ENCODE measurements at places on chromosomes 4 and X.

DNA sequence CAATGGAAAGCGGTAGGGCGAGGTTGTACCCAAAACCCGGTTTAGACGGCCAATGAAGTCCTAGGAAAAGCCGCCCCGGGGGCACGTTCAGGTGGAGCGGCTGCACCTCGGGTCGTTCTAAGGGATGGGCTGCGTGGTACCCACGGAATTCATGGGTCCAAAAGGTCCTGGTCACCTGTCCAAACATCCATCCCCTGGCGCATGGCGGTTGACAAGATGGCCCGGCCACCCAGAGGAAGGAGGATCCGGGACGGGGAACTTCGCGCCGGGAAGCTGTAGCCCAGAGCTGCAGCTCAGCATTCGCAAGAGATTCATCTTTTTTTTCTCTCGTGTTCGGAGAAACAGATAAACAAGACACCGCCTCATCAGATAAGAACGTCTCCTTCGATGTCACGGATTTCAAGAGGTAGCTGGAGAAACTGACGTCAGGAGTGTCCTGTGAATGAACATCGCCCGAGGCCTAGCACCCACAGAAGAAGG lies 10.9 kb downstream of the PITX2 start:
- DNase-seq, result no peak

- DNase-seq, result no peak
Observed at GRCh38 chrX:115226929-115227328, 7.0 kb downstream of the LRCH2 start.

DNA sequence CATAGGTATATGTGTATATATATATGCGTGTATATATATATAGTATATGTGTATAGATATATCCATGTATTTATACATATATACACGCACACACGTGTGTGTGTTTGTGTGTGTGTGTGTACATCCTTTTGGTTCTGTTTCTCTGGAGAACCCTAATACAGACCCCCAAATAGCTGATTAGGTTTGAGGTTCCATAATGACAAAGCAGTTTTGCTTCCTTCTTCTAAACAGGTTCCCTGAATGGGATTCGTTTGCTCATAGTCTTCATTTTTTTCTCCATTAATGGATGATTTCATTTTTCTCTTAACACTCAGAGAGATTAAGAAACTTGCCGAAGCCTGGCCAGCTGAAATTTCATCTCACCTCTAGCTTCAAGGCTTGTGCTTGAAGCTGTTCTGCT lies 234.0 kb upstream of the BCOR start:
- no peak for DNase-seq

DNA sequence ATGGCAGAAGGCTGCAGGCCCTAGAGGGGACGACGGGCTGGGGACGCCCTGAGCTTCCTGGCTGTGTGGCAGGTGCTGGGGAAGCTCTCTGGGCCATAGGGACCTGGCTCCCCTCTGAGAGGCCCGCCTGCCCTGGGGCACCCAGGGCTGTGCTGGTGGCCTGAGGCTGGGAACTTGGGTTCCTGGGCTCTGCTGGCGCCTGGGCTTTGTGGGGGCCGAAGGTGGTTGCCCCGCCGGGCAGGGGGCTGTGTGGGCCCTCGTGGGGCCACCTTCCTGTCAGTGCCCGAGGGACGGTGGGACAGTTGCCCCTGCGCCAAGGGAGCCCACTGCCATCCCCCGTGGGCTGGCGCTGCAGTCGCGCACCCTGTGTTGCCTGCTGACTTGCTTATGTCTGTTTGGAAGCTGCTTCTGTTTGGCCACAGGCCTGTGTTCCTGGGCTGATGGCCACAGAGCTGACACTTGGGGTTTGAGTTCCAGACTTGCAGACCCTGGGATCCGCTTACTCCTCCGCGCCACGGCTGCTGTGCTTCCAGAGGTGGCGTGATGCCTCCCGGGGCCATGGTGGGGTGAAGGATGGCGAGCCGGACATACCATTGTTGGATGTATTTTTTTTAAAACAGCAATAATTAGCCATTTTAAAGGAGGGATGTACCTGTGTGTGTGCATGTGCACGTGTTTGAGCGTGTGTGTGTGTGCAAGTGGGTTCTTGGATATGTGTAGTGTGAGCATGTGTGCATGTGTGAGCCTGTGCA lies 8.5 kb downstream of the NAT8L start:
- no peak for DNase-seq

GRCh38 chrX:129900054-129900453 lies 5.9 kb upstream of the UTP14A start:
- DNase-seq, result no peak

DNA sequence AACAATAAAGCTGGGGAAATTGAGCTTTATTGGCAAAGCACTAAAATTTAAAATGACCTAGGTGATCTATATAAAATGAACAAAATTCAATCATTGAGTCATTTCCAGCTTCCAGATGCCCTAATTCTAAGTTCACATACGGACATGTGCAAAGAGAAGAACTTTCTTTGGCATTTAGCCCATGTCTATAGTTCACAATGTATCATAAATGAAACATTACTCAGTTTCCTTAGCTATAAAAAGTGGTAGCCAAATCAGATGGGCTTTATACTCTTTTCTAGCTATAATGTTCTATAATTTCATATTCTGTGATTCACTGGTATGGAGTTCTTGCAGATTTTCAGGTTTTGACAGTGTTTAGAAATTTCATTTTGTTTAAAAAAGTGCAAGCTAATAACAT lies 327.4 kb downstream of the KCTD8 start:
- no peak for DNase-seq

- DNase-seq, result no peak
Observed at GRCh38 chr4:150501009-150501727, 80.8 kb upstream of the MAB21L2 start.

DNA sequence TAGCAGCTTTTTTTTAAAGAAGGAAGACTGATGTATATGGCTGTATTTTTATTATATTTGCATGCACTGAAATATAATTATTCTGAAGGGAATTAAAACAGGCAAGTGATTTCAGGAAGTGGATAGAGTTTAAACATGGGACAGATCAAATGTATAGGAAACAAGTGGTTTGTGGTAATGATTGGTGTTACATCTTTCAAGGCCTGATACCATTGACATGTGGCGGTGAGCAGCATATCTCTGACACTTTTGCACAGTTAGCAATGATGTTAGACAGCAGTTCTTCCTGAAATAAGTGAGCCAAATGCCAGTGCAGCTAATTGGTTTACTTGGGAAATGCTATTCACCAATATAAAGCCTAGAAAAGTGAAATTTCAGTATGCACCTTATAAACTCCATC lies 272.1 kb downstream of the RPA4 start:
- DNase-seq, result no peak

- no peak for DNase-seq
Observed at GRCh38 chr4:109334129-109335105, 32.0 kb upstream of the COL25A1 start.

GRCh38 chr4:142645475-142646108 lies 200.5 kb downstream of the INPP4B start:
- no peak for DNase-seq

DNA sequence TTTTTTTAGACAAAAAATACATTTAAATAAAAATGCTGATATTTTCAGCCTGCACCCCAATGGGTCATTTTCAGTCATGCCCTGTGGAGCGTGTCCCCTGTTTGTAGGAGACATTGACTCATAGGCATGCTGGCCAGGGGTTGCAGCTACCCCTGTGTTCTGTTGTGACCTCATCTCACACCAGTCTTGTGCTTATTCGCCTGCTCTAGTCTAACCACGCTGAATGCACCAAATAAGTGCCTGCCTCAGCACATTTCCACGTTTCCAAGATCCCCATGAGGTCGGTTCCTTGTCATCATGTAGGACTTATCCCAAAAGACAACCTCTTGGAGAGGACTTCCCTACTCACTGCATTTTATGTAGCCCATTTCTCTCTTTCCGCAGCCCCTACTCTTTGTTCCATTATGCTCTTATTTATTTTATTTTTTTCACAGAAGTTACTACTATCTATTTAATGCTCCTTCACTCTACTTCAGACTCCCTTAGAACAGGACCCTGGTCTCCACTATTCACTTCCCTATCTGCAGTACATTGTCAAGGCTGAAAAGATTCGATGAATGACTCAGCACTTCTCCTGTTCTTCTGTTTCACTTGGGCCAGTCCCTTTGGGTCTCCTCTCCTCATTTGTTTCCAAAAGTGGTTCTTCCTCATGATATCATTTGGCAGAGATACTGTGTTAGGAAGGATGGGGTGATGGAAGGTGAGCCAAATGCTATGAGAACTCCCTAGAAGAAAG lies 109.7 kb downstream of the MSL3 start:
- no peak for DNase-seq

DNA sequence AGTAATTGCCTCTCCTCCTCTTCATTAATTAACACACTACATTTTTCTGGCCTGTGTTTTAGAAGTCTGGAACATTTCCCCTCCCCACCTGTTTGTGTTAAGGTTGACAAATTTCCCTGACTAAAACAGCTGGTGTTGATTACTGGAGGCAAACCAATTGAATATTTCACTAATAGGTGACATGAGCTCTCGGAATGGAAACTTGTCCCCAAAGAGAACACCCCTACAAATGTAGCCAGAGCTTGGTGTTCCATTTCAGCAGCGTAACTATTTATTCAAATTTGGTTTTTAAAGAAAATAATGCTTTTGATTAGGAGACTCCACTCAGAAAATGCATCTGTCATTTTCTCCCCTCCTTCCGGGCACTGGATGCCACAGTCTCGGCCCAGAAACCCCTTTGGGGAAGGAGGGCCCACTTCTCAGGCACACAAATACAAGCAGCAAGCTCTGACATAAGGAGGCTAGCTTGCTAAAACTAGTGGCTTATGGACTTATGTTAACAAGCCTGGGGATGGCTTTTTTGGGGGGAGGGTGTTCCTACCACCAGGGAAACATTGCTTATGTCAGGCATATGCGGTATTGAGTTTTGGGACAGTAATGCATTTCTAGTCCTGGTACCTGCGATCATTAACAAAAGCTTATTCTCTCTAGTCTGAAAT lies 2.2 kb downstream of the RNF150 start:
- DNase-seq, result peak; percentile 44

Data from NCI-H1694 treated with DMSO at 0.1 percent for 48 hours (cell line).